CD14-positive monocyte (primary cell): ENCODE measurements at places on chromosomes 13 and 19. TPM values are rescaled to one million over a fixed set of nuclear protein-coding genes. Genes with fewer than 3 reads are reported as not detected.

The IGLON5 gene
- polyA plus RNA-seq, result not detected

The HSPB6 gene
- not detected for polyA plus RNA-seq

The CYP2F1 gene
- polyA plus RNA-seq, result not detected in 2 replicates

The CEACAM5 gene
- not detected for polyA plus RNA-seq

The SIGLEC12 gene
- polyA plus RNA-seq, result 0.24 TPM

The SLITRK5 gene
- not detected for polyA plus RNA-seq

The LCP1 gene
- 2,003 TPM for polyA plus RNA-seq

The CABP5 gene
- polyA plus RNA-seq, result not detected

GRCh38 chr13:21966014-21966413 is 295.1 kb downstream of the FGF9 start:
- DNase-seq, result no peak

- no peak for DNase-seq
Observed at GRCh38 chr19:42246143-42246921, 3.9 kb upstream of the GSK3A start.

DNA sequence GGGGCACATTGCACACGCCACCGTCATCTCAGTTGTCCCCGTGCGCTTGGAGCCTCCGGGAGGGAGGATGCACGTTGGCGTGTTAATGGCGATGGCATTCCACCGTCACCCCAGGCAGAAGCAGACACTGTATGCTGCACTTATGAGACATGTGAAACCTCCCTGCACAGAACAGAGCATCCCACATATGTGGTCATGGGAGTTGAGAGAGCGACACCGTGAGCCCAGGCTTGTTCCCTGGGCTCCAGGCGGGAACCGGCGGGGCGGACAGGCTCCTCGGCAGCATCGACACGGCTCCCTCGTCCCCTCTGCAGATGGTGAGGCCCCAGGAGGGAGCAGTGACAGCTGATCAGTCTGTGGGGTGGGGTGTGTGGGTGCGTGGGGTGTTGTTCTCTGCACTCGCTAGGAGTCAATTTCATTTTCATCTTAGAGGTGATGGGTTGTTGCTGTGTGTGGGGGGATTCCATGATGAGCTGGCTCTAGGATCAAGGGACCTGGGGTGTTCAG is 40.4 kb downstream of the CRTC1 start:
- no peak for DNase-seq

- no peak for DNase-seq
Observed at GRCh38 chr13:100022798-100023197, 41.2 kb downstream of the ZIC2 start.

GRCh38 chr13:30689752-30690151 is 45.6 kb upstream of the ALOX5AP start:
- DNase-seq, result no peak

DNA sequence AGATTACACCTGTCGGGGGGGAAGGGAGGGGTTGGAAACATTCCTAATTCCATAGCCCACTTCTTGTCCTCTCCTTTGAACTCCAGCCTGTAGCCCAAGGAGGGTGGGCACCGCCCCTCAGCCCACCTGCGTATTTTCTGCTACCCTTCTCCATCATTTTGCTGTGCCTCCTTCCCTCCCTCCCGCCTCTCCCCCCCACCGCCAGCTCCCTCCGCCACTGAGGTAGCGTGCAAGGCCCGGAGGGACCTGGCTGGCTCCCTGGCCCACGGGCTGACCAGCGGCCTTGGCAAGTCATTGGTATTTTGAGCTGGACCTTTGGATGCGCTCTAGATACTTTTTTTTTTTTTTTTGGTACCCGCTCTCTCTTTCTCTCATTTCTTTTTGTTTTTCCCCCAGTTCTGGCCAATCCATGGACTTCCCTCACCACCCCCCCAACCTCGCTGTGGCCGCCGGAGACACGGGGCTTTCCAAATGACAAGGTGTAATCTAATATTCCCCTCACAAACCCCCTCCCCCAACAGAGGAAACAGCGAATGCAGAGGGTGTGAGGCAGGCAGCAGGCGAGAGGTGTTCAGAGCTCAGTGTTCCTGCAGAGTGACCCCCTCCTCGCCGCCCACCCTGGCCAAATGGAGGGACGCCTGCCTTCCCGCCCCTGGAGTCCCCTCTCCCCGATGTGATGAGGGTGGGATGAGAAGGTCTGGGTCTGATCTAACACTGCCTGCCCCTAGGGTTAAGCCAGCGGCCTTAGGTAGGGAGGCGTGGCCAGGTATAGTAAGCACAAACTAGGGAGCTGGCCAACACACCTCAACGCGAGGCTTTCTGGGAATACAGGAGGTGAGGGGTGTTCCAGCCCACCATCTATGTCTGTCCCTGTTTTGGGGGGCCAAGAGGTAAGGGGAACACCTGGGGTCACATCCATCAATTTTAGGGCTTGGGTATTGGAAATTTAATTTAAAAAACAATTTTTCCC is 89.2 kb downstream of the PTPRS start:
- no peak for DNase-seq

GRCh38 chr13:42754801-42755510 is 26.4 kb upstream of the FAM216B start:
- DNase-seq, result no peak

GRCh38 chr19:49422407-49423070 is 702 bp downstream of the PTH2 start:
- peak; percentile 22 for DNase-seq

DNA sequence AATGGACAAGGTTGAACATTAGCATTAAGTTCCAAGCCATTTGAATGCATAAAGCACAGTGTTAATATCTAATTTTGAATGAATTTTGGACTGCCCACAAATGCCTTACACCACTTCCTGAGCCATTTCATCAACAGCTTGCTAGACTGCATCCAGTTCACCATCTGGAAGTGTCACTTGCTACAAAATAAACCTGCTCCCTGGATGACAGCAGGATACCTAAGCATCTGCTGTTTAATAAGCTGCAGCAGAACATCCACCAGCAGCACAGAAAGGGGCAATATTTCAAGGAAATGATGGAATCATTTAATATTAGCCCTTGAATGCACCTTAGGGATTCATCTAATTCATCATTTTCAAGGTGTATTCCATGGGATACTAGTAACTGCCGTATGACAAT is 76.6 kb upstream of the PCDH9 start:
- no peak for DNase-seq

- DNase-seq, result no peak
Observed at GRCh38 chr19:1768248-1768647, 14.9 kb downstream of the ONECUT3 start.

GRCh38 chr19:46546194-46546896 is 50.7 kb upstream of the PNMA8B start:
- no peak for DNase-seq
